Stimulated activated CD8-positive, alpha-beta memory T cell treated with anti-CD3 and anti-CD28 coated beads, Interleukin-7, amount 100 ng/mL, for 1 hour (primary cell): ENCODE measurements at places on chromosomes 7 and 10.

DNA sequence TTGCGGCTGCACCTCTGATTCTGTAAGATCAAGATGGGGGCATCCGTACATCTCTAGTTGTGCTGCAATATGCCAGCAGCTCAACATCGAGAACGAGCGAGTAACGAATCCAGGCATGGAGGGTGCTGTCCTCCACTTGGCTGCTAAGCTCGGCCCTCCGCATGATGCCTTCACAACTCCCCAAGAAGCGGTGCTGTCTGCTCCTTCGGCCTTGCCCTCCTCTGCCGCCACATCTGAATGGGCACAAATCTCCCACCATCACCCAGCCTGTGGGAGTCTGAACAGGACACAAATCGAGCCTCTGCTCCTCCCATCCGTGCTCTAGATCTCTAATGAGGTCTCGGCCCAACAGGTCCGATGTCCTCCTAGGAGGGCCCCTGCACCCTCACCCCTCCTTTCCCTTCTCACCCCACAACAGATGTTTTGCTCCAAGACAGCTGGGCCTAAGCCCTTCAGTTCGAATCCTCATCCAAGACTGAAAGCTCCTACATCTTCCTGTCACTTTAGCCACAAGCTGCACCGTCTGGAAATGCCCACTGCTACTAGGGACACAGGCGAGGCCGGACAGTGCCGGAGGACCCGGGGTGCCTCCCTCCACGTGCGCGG, 86.7 kb downstream of the ZNF33B start:
- DNase-seq, result no peak

GRCh38 chr10:126392469-126392868, 4.2 kb upstream of the ADAM12 start:
- DNase-seq, result no peak

GRCh38 chr10:115659616-115660015, 566.5 kb downstream of the ATRNL1 start:
- DNase-seq, result no peak

DNA sequence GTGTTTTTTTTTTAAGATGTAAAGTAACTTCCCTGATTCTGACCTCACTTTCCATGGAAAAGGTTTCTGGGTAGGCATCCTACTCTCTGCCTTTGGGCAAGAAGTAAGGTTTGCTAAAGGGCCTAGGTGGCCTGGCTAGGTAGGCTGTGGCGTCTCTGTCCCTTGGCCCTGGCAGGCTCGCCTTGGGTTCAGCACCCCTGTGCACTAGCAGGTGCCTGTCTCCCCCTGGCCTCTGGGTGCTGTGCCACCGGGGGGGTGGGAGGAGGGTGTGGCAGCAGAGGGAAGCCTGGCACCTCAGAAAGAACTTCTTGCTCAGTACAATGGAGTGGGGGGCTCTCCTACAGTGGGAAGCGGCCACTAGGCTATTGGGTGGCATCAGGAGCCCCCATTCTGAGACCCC, 14.0 kb downstream of the TECPR1 start:
- no peak for DNase-seq

DNA sequence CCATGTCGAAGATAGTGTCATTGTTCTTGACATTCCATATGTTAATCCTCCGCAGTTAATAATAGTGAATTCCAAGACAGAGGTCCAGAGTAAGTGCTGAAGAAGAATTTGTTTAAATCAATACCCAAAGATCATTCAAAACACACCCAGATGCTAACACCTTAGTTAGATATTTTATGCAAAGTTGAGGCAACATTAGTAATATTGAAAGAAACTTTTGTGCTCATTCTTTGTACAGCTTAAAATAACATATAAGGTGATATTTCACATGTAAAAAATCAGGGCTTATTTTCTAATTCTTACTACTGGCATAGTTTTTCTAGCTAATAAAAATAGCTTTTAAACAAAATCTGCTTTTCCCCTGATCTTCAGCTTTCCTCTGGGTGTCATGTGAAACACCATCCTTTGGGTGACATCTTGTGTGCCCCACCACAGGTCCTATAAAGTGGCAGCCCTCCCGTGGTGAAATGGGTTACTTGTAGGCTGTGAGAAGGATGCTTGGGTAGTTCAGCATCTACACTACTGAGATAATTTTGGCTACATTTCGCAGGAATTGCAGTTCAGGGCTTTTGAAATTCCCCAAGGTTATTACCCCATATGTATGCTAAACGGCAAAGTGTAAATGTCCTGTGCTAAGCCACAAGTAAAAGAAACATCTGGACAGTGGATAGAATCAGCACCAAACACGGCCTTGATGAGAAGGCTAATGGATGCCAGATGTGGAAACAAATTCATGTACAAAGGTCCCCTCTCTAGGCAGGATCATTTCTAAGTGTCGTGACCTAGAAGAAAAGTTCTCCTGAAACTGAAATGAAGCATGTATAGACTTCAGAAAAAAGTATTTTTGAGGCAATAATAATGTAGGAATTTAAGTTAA, 105.4 kb downstream of the GRM3 start:
- DNase-seq, result no peak
